ENCODE measurements at places on chromosomes 5 and 9.

- no peak for DNase-seq
Measured at GRCh38 chr9:20512636-20513035, 109.7 kb downstream of the MLLT3 start.

DNA sequence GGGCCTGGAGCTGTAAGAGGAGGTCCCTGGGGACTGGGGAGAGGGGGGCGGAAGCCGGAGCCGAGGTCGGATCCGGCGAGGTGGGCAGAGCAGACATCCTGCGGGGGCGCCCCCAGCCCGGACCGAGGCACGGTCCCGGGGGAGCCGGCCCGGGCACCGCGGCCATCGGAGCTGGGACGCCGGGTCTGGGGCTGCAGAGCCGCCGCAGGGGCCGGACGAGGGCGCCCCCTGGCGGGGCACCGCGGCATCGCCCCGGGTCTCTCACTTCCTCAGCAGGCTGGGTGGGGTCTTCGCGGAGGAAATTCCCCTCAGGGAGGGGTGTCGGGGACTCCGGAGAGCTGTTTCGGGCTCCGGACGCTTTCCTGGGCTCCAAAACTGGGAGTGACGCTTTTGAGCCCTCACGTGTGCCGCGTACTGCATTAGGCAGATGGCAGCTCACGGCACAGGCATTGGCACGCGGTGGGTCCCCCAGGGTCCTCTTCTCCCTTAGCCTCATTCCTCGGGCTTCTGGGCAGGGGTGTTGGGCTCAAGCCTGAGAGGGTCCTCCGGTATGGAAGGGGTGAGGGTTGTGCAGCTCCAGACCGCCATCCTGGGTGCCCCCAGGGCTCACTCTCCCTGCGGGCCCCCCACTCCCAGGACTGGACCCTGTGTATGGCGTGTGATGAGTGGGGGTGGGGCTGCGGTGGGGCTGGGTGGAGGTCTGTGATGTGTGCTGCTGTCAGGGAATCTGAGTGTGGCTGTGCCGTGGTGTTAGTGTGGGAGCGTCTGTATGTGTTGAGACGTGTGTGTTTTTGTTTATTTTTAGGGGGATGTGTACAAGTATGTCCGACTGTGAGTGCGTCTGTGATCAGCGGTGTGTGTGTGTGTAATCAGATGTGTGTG is 29.6 kb downstream of the LHX2 start:
- no peak for DNase-seq

- DNase-seq = no peak
Measured at GRCh38 chr9:112198646-112199045, 23.5 kb upstream of the SUSD1 start.

GRCh38 chr5:175535796-175536195 is 57.4 kb downstream of the SFXN1 start:
- DNase-seq = no peak

DNA sequence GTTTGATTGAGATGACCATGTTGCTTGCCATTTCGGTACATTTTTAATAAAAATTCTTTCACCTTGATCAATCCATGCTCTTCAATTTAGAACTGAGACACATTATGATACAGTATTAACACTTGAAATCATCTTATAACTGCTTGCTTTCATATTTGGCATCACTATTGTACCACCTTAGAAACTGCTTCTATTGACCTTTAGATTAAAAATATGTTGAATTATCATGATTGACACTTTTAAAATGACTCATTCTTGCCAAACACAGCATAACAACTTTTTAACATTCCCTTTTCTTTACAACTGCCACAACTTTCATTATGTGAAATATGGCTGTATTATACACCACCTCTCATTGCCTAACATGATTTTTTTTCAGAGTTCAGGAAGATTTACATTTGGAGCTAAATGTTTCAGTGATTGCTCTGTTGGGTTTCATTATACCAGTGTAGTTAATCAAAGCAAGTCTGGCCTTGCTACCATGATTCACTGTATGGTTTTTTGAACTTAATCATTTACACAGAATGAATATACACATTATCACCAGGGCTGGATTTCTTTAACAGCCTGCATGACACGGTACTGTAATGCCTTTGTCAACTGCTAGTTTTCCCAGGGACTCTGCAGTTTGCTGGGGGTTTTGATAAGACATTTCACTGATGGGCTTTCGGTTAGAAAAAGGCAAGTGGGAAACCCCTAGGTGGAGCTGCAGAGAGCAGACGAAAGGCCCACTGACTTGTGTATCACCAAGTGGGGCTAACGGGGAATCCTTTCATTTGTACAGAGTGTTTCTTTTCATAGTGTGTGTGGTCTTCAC is 93.6 kb upstream of the TLE4 start:
- DNase-seq = no peak

DNA sequence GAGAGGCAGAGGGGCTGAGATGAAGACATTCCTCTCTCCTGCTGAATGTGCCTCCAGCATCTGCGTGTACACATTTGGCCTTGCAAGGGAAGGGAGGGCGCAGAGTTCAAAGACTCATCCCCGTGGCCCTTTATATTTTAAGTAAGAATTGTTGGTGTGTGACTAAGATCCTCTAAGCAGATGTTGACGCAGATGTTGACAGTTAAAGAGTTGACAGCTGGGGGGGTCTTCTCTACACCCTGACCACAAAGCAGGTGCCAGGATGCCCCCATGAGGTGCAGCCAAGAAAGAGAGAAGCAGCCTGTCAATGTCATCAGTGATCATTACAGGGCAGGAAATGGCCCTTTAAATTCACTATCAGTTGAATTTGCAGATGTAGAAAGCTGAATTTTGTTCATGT is 262.9 kb downstream of the IRX1 start:
- DNase-seq = no peak

GRCh38 chr5:55022450-55022849 is 1.6 kb upstream of the GZMK start:
- DNase-seq = no peak

DNA sequence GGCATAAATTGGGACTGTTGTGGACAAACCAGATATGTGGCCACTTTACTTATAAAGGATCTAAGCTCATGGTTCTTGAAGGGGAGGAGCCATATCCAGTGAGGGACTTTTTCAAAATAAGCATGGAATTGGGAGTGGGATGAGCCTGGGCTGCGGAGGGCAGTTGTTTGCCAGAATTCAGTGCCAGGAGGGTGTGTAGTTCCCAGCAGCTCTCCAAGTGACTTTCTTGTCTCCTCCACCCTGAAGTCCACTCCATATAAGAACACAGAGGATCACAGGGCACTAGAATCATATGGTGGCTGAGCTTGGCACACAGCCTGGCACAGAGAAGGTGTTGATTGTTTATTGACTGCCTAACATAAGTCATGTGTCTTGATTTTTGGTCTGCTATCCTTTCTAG is 121.1 kb downstream of the CAVIN4 start:
- DNase-seq = no peak

GRCh38 chr5:178203670-178204181 is 607 bp upstream of the HNRNPAB start:
- DNase-seq = no peak

- no peak for DNase-seq
Measured at GRCh38 chr5:84589926-84590325, 205.2 kb upstream of the EDIL3 start.

- DNase-seq = no peak
Measured at GRCh38 chr9:38639577-38639940, 19.2 kb upstream of the ANKRD18A start.

DNA sequence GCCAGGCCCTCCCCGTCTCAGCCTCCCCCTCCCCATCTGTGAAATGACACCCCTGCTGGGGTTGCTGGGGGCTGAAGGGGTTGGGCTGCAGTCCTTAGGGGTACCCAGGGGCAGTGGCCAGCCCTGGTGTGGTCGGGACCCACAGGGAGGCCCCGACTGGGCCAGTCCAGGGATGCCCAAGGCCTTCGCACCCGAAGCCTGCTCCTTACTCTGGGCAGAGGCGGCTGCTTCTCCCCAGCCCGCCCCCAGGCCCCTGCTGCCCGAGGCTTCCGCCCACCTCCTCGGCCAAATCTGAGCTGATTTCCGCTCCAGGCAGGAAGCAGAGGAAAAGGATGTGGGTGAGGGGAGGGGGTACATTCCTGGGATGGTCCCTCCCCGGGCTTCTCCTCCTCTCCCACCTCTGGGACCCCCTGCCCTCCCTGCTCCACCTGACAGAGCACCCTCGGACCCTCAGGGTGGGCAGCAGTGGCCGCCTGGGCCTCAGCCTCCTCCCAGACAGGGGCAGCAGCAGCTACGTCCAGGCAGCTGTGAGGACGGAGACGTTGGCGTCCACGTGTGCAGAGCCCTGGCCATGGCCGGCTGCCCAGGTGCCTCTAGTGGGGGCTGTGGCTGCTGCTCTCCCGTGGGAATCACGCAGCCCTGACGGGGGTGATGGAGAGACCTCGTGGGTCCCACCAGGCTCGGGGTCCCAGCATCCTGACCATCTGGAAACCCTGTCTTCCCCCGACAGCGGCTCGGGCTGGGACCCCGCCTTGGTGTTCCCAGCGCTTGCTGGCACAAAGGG is 4.2 kb upstream of the NRARP start:
- no peak for DNase-seq

- no peak for DNase-seq
Measured at GRCh38 chr5:141778206-141778605, 96.2 kb upstream of the ARAP3 start.

- no peak for DNase-seq
Measured at GRCh38 chr9:38707885-38708637, 11.9 kb downstream of the FAM240B start.

DNA sequence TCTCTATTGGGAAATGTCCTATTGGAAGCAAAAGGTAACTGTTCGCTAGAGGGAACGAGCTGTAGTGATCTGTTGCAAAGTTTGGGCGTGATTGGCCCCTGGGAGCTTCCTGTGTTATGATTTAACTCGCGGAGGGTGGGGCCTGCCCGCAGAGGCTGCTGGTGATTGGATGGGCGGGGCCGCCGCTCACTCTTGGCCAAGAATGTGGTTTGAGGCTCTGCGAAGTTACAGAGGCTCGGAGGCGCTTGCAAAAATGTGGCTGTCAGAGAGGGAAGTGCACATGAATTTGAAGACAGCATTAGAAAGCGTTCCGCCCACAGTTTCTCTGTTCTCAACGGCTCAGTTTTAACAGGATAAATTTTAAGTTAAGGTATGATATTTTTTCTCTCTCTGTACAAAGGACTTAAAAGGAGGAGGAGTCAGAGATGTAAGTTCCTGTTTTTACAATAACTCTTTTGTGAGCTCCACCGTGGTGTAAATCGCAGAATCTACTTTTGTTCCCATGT is 46.9 kb downstream of the CNTRL start:
- DNase-seq = no peak

DNA sequence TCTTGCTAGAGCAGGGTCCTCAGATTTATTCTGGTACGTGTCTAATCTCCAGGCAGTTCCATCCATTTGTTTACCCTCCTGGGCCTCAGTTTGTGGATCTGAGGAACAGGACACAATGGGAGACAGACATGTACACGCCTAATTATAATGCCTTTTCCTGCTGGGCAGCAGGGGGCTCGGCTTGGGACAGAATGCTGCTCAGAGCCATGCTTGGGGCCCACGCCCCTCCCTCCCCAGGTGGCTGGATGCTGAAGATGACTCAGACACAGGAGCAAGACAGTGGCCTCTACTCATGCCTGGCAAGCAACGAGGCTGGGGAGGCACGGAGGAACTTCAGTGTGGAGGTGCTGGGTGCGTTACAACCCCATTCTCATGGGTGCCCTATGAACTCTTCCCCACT is 72.7 kb upstream of the ASS1 start:
- DNase-seq = no peak

- no peak for DNase-seq
Measured at GRCh38 chr5:81800797-81801196, 49.9 kb upstream of the SSBP2 start.

GRCh38 chr5:124741711-124742496 is 4.5 kb downstream of the ZNF608 start:
- peak; percentile 48 for DNase-seq

- no peak for DNase-seq
Measured at GRCh38 chr5:55149308-55149795, 10.6 kb upstream of the GPX8 start.

DNA sequence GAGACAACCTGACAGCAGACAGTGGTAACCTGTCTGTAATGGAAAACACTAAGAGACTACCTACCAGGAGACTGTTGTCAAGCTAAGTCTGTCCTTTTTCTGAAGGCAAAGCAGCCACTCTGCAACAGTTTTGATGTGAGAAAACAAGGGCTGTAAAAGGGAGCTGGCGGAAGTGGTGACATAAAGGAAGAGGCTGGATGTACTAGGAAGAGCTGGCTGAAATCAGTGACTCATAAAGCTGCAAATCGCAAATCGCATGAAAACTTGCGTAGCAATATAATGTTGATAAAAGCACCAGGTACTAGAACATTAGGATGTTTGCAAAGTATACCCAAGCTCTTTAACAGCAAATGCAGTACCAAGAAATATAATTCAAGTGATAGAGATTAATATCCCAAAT is 1.4 kb downstream of the NSUN2 start:
- no peak for DNase-seq

DNA sequence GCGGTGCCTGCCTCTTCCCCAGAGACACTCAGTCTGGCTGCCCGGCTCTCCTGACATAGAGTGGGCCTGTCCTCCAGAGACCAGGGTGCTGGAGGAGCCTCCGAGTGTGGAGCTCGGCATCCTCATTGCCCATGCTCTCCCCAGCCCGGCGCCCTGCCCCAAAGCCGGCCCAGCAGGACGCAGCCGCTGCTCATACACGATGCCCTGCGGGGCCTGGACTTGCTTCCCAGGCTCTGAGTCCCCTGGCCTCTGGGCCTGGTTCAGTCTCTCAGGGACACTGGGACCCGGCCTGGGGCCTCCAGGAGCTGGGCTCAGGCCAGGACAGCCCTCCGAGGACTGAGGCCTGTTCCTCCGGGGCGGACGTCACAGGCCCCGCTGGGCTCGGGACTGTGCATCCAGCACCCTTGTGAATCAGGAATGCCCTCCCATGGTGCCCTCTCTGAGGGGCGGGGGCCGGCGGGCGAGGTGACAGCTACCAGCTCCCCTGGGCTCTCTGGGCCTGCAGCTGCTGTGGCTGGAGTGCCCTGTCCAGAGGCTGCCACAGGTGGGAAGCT is 23.2 kb downstream of the TPPP start:
- DNase-seq = no peak

- no peak for DNase-seq
Measured at GRCh38 chr9:89433826-89434225, 64.1 kb downstream of the SEMA4D start.

DNA sequence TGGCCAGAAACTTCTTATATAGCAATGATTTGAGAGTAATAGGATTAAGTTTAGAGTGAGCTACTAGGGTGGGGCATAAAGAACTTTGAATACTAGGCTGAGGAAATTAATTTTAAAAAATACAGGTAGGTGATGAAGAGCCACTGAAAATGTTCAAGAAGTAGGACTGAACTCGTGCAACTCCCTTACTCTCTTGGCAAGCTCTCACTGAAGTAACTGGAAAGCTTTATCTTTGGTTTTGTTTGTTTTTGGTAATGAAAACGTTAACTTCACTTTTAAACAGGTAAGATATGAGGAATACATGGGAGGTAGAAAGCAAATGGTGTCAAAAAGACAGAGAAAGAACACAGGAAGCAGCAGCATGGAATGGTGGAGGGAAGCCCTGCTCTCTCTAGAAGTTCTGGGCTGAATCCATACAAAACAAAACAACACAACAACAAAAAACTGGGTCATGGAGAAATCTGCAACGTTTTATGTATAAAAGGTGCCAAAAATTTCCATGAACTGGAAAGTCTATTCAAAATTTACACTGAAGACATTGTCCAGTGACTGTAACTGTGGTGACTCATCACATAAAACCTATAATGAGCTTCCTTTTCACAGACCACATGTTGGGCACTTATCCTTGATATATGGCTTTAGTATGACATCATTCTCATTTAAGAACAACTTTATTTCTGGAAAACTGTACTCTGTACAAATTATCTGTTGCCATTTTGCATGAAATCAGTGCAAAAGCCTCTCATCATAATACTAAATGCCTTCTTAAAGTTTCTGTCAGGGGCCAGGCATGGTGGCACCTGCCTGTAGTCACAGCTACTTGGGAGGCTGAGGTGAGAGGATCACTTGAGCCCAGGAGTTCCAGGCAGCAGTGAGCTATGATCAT is 91.2 kb upstream of the CHD1 start:
- no peak for DNase-seq

Data from NCI-H526 treated with DMSO at 0.1 percent for 48 hours (cell line).